ENCODE measurements at places on chromosomes 7 and 10. TPM values are rescaled to one million over a fixed set of nuclear protein-coding genes. Genes with fewer than 3 reads are reported as not detected.

- no peak for DNase-seq
Observed at GRCh38 chr7:155373359-155374273, 75.9 kb downstream of the INSIG1 start.

Gene CPA2
- not detected for total RNA-seq

GRCh38 chr10:3361640-3362039 is 189.1 kb upstream of the PITRM1 start:
- no peak for DNase-seq

Gene GIMAP1
- 4.1 TPM for total RNA-seq

Gene NRP1
- 21.4 TPM for total RNA-seq

GRCh38 chr10:14009371-14010100 is 321.2 kb downstream of the FRMD4A start:
- no peak for DNase-seq

Gene KCP
- not detected for total RNA-seq

GRCh38 chr10:97383159-97383558 is 18.0 kb downstream of the RRP12 start:
- DNase-seq: no peak

DNA sequence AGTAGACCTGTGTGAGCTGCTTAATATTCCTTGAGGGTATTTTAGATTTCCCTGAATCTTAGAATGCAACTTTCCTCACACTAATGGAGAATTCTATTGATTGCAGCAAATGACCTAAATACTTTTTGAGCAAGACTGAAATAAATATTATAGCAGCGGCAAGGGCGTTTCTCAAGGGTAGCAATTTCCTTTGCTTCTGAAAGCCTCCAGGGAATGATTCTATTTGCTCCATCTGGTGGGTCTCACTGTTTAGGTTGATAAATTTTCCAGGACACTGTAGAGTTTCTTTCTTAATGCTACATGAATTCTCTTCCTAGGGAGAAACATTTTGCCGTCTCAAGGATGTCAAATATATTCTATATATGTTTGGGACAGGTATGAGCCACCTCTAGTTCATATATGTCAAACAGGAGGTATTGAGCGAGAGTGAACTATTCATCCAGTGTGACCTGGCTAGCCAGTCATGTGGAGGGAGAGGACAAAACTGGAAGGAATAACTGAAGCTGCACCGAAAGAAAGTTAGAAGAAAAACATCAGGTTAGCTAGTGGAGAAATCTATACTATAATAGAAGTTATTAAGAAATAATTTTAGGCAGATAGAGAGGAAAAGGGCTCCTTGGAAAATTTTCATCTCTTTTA is 57.9 kb upstream of the FZD8 start:
- DNase-seq: no peak

- no peak for DNase-seq
Observed at GRCh38 chr10:124668517-124669051, 75.6 kb downstream of the FAM53B start.

Gene NEBL
- 1.6 TPM for total RNA-seq

Gene MYH16
- total RNA-seq: not detected
